ENCODE measurements at places on chromosomes 1 and 21.
A peak's percentile ranks its signal among the peaks of the same experiment; 100 is the strongest.

DNA sequence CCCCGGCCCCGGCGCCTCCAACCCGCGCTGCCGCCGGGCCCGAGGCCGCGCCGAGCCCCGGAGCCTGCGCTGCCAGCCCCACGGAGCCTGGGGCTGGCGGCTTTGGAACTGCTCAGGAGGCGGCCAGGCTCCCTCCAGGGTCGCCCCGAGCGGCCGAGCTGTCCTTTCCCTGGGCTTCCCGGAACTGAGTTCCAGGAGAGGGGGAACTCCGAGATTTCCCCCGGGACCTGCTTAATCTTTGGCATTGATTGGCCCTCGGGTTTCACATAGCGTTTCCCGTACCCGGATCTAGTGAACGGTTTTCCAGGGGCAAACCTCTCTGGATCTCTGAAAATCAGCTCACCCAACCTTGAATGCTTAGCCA, 504 bp downstream of the H6PD start:
- no peak for DNase-seq

DNA sequence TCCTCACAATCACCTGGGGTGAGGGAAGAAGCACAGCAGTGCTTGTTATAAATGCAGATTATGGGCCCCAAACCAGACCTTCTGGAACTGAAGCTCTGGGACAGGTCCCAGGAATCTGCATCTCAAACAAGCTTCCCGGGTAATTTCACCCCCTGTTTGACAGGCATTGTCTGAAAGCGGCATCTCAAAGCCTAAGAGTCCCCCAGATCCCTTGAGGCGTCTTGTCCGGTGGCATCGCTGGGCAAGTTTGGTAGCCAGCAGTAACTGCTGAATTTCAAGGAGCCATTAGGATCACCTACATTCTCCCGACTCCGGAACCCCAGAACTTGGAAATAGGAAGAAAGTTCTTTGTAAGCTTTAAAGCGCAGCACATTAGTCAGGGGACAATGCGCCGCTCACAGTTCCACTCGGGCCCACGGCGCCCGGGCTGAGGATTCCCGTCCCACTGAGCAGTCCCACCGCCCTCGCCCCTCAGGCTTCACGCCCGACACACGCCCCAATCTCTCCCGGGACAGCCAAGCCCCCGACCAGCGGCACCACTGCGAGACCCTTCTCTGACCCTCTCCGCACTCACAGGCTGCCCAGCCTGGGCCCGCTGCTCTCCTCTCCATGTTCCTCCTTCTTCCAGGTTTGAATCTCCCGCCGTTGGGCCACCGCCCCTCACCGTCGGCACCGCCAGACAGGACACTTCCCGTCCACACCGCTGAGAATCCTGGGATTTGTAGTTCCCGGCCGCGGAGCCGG, at the start of gene IQGAP3:
TSS of gene IQGAP3 (minus strand) at position 647 of the 744 bp plus-strand sequence. CDS start at position 611, 36 bp downstream.
- DNase-seq: peak; percentile 76

GRCh38 chr1:155360051-155360450, 39.4 kb downstream of the RUSC1 start:
- DNase-seq: no peak

DNA sequence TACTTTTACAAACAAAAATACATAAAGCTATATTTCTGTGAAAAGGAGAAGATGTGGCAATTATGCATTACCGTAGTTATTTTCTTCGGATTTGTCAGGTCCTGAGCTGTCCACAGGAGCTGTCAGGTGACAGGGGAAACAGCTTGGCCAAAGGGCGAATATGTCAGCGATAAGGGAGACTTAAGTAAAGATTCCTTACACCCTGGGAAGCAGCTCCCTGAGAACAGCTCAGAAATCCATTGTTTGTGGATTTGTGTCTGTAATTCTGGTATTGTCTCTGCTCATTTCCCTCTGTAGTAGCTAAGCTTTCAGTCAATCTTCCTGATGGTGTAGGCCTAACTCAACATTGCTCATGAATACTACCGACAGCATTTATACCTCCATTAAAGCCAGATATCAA, 7.1 kb upstream of the CD34 start:
- DNase-seq: no peak

GRCh38 chr1:239250353-239251035, 135.9 kb upstream of the CHRM3 start:
- DNase-seq: no peak

- DNase-seq: no peak
These were observed 46.5 kb upstream of the BEND5 start for GRCh38 chr1:48823168-48823567.

GRCh38 chr1:82377201-82377884, 576.6 kb downstream of the ADGRL2 start:
- DNase-seq: no peak

DNA sequence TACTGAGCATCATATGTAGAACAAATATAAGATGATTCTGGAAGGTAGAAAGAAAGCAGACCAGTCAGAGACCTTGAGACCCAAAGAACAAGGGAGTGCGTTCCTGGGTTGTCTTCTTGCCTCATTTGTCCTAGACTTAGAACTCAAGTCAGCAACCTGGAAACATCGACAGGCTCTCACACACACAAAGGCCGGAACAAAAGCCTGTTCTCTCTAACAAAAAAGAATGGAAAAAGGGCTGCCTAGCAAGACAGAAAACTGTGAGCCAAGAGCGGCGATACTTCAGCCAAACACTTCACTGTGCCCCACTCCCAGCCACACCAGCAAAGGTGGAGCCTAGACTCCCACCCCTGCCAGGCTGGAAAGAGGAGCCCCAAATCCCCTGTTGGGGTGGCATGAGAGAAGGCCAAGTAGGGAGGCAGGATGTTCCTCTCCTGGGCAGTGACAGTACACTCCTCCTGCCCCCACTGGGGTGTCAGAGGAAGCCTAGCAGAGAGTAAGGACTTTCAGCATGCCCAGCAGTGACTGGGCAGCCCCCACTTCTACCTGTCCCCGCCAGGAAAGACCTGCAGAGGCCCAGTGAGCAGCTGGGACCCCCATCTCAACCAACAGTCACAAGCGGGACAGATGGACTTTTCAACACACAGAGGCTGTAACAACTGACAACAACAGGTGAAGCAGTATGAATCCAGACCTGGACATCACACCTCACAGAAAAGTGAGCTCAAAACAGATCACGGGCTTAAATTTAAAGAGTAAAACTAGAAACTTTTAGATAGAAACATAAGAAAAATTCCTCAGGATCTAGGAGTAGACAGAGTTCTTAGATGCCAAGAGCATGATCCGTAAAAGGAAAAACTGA, 33.0 kb downstream of the MRAP start:
- DNase-seq: no peak

- no peak for DNase-seq
These were observed 26.1 kb downstream of the F3 start for GRCh38 chr1:94515296-94515947.

- no peak for DNase-seq
These were observed 49.4 kb downstream of the SYDE2 start for GRCh38 chr1:85151446-85151845.

DNA sequence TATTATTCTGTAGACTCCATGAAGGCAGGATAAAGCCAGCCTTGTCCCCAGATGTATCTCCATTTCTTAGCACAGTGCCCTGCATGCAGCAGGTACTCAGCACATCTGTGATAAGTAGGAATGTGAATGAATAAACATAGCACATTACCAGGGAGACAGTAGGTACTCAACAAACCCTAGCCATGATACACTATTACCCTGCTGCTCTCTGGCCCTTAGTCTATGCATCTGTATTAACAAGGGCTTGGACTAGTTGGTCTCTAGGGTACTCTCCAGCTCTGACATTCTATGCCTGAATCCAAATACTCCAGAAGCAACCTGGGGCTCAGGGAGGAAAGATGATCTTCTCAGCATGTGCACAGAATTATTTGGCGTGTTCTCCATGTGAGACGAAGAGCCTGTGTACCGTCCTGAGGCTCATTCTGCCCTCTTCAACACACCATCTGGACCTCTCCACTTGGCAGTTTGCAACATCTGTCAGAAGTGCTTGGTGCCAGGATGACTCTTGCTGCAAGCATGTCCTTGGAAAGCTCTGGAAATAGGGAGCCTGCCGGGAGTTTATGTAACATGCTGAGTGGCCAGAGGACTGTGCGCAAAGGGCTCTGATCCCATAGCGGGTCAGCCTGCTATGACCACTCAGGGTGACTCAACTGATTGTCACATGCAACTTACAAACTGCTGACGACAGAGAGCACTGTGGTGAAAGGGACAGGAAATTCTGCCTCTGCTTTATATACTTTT, 228.2 kb upstream of the USP24 start:
- no peak for DNase-seq

DNA sequence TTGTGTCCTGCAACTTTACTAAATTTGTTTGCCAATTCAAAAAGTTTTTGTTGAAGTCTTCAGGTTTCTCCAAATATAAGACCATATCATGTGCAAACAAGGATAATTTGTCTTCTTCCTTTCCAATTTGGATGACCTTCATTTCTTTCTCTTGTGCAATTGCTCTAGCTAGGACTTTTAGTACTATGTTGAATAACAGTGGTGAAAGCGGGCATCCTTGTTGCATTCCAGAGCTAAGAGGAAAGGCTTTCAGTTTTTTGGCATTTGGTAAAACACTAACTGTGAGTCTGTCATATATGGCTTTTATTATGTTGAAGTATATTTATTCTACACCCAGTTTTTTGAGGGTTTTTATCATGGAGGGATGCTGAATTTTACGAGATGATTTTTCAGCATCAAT, 630.0 kb upstream of the ADGRL2 start:
- DNase-seq: no peak

- DNase-seq: no peak
These were observed 226.1 kb downstream of the KCTD3 start for GRCh38 chr1:215793180-215793579.

DNA sequence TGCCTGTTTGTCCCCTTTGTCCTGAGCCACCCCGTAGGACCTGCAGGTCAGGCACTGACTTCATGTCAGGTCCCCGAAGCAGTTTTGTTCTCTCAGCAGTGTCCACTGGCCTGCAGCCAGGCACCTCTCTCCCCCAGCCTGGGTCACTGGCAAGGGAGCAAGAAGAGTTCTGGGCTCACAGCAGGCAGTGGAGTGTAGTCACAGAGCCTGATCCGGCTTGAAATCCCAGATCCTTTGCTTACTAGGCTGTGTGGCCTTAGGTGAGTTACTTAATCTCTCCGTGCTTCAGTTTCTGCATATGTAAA, 34.2 kb downstream of the L1TD1 start:
- no peak for DNase-seq

Measured in OCI-LY7 (cell line).